ENCODE measurements at places on chromosomes 1 and 21.

DNA sequence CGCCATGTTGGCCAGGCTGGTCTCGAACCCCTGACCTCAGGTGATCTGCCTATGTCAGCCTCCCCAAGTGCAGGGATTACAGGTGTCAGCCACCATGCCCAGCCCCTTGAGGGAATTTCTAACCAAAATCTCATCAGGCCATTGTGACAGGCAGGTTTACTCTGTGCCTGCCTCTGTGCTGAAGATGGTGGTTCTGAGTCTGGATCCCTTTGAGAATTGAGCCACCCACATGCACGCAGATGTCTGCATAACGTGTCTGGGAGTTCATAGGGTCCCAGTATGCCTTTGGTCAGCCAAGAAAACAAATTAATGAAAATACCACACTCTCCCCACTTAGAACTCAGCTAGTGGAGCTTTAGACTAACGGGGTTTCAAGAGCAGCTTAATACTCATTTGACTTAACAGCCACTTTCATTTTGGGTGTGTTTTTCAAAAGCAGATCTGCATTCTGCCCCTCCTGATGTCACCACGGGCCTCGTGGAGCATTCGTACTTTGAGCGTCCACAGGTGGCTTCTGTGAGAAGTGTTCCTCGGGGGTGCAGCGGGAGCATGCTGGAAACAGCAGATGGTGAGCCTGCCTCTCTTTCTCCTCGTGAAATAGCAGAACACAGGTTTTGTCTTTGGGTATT is 45.3 kb downstream of the DIP2A start:
- no peak for DNase-seq

GRCh38 chr1:245972476-245972875 is 534.6 kb downstream of the SMYD3 start:
- no peak for DNase-seq

DNA sequence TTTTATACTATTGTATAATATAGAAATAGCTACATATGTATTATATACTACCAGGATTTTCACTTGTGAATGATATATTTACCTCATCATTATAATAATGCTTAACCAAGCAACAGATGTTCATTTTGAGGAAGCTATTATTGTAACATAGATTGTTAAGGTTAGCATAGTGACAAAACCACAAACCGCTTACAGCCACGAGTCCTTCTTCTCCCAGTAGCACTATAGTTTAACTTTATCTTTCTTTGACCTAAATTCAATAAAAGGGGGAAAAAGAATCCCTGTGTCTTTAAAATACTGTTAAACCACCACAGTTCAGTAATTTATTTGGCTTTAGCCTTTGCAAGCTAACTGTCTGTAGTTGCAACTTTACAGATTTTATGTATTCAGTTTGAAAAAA is 1039.4 kb upstream of the B3GALT2 start:
- DNase-seq: peak; percentile 47

GRCh38 chr1:119549719-119550132 is 42.7 kb downstream of the HSD3B1 start:
- peak; percentile 79 for DNase-seq

DNA sequence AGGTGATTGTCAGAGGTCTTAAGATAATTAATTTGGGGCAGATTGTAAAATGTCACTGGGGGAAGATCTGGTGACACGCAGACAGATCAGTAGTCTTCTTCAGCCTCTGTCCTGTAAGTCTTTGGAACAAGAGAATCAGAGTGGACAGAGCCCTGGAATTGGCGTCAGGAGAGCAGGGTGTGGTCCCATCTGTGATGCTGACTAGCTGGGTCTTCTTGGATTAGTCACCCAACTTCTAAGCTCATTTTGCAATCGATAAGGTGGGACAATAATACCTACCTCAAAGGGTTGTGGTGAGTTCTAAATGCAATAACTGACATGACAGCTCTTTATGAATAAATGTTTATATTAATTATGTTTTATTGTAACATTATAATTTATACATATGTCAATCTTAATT is 4.8 kb downstream of the FASLG start:
- no peak for DNase-seq

DNA sequence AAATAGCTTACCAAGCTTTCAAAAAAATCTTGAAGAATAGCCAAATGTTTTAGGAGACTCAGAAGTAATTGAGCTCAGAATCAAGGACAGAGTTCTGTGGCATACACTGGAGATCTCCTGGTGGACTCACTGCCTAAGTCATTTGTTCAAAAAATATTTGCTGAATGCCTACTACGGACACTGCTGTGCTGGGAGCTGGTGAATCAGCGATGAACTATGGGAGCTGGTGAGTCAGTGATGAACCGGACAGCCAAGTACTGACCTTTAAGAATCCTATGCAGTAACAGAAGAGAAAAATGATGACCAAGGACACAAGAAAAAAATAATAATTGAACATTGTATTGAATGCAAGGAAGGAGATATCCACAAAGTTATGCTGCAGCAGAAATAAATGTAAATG is 717.9 kb upstream of the CXADR start:
- DNase-seq: no peak

All from suppressor macrophage treated with lipopolysaccharide for 1 hour (primary cell).